Activated CD8-positive, alpha-beta memory T cell treated with anti-CD3 and anti-CD28 coated beads for 1 hour (primary cell): ENCODE measurements at places on chromosomes 3 and 15.

DNA sequence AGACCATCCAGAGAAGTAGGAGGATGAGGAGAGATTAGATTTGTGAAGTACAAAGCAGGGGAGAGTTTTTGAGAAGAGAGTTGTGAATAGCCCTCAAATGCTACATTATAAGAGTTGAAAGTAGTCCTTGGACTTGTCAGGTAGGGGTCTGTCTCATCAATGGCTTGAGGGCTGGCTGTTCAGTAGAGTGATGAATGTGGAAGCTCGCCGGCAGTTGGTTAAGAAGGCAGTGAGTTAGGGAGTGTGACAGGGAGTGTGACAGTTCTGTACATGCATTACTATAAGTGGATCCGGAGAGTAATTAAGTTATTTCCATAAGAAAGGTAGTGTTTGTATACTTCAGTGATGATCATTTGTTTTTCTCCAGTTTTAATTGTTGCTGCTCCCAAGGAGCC is 32.5 kb downstream of the SLMAP start:
- no peak for DNase-seq

- DNase-seq: no peak
These were observed 16.0 kb upstream of the EID1 start for GRCh38 chr15:48861813-48862431.

GRCh38 chr3:144265542-144266100 is 294.0 kb downstream of the DIPK2A start:
- no peak for DNase-seq

GRCh38 chr3:42790714-42791229 is 13.5 kb downstream of the HIGD1A start:
- no peak for DNase-seq

DNA sequence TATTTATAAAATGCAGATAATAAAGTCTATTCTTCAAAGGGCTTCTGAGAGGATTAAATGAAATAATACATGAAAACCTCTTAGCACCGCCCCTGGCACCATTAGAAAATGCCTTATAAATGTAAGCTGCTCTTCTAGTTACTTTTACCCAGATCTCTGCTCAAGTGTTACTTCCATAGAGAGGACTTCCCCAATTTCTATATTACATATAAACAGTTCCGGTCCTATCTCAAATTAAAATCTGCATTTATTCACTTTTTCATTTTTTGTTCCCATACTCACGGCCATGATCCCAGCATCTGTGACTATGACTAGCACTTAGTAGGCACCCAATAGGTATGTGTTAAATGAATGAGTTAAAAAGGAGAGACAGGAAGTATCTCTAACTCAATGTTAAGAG is 890.9 kb upstream of the CFAP20DC start:
- no peak for DNase-seq

GRCh38 chr15:23645371-23646164 is 2.1 kb downstream of the MAGEL2 start:
- no peak for DNase-seq

DNA sequence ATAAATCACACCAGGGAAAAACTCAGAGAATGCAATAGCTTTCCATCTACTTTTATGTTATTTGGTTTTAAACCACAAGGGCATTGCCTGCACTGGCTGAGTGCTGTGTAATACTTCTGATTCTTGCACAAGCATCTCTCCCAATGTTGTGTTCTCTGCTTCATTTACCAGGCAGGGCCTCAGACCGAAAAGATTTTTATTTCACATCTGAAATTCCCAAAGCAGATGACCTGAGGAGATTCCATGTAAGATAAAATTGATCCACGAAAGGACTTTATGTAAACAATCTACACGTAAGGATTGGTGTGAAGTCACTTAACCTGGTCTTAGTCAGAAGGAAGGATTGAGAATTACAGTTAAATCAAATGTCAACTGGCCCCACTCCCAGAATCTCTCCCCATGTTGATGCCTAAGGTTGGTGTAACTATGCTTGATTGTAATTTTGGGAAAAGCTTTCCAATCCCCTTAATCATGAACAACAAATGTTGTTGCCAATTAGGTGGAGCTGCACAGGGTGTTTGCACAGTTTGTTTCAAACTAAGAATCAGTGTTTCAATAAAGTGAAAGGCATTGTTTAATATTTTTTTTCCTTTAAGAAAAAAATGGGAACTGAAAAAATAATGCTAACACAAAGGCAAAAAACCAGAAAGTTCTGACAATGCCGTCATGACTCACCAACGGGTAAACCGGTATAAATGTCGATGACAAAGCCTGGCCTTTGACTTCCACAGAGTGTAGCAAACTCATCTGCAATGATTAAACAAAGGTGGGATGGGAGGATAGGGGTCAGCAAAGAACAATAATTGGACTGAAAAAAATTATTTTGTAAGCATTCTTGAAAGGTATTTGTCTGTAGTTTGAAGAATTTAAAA is 128.6 kb downstream of the DUT start:
- DNase-seq: no peak
